ENCODE measurements at places on chromosomes 1 and 21.

DNA sequence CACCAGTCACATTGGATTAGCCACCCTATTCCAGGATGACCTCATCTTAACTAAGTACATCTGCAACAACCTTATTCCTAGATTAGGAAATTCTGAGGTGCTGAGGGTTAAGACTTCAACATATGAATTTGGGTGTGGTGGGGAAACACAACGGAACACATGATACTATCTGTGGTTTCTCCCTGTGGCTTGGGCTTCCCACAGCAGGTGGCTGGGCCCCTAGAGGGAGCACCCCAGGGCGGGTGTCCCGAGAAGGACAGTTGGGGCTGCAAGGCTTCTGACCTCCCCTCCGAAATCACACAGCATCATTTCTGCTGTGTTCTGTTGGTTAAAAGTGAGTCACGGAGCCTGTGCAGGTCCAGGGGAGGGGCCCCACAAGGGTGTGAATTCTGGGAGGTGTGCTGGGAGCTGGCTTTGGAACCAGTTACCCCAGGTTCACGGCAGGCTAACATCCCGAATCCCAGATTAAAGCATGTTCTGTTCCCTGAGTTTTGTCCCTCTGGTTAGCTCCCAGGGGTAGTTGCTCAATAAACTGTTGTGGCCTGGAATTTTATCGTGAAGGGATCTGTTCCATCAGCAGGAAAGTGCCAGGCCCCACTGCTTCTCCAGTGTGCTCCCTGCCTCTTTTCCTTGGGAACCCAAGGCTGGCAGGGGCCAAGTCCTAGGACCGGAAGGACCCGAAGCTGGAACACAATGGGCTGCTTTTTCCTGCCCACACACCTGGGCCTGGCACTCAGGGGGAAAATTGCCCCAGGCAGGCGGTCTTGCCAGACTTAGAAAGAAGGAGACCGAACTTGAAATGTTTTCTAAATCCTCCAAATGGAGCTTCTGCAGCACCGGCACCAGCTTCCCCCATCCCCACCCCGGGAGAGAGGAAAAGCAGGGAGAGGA lies 154.0 kb upstream of the WNT4 start:
- DNase-seq: no peak

DNA sequence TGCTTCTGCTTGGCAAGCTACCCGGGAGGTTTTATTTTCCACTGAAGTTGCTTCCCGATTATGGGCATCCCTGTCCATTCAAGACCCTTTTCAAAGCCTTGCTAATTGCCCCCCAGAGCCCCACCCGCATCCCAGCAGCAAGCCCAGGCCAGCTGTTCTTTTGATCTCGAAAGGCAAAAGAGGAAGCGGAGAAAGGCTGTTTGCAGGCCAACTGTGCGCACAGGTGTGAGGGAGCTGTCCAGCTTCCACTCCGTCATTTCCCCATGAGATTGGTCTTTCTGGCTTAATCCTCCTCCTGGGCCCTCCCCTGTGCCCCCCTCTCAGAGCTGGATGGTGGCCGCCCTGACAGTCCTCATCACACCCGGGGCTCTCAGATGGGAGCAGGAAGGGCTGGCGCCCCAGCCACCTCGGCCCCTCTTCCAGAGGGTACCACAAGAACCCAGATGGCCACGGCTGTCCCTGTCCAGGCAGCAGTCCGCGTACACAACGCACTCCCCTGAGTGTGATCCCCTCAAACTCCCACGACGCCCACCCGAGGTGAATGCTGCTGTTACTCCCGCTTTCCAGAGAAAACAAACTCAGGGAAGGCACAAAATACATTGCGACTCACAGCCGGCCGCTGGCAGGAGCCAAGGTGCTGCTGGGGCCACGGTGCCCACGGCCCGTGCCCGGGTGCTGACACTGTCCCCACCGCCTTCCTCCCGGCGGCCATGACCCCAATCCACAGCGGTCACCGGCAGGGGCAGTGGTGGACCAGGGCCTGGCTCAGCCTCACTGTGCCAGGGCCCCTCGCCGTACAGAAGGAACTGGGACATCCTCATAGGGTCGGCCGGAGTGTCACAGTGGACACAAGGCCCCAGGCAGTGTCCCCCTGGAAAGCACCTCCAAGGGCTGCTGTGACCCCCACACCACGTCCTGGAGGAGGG lies 121.9 kb downstream of the CRYAA start:
- DNase-seq: no peak

GRCh38 chr1:89822109-89822962 lies 1.5 kb downstream of the LRRC8D start:
- no peak for DNase-seq

GRCh38 chr1:15346346-15347030 lies 63.2 kb upstream of the EFHD2 start:
- DNase-seq: no peak

GRCh38 chr1:118863688-118864087 lies 124.5 kb downstream of the TBX15 start:
- DNase-seq: no peak

DNA sequence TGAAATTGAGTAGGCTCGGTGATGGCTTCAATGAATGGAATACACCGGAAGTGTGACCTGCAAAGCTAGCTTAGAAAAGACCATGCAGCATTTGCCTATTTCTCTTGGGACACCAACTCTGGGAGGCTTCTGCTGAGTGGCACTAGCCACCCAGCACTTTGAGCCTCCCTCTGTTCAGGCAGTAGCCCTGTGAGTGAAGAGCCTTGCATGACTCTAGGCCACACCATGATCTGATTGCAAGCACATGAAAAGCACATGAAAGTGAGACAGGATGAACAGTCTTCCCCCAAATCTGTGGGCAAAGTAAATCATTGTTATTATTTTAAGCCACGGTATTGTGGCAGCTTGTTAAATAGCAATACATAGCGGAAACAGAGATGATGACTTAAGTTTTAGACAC lies 2.8 kb downstream of the CD48 start:
- no peak for DNase-seq

DNA sequence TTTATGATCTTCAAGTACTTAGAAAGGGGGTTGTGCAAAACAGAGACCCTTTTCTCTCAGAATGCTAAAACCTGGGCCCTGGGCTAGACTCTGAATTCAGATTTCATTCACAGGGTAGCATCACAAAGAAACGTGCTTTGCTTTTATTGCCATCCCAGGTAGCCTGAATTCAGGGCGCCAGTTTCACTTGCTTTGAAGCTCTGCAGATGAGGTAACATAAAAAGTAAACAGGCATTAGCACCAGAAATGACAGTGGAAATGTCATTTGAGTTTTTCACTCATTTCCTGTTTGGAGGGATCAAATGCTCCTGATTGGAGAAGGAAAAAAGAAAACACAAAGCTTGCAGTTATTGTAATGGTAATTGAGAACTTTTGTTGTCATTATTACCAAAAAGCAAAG lies 2.6 kb downstream of the SYPL2 start:
- no peak for DNase-seq

- no peak for DNase-seq
Measured at GRCh38 chr1:30521261-30521865, 202.0 kb downstream of the MATN1 start.

DNA sequence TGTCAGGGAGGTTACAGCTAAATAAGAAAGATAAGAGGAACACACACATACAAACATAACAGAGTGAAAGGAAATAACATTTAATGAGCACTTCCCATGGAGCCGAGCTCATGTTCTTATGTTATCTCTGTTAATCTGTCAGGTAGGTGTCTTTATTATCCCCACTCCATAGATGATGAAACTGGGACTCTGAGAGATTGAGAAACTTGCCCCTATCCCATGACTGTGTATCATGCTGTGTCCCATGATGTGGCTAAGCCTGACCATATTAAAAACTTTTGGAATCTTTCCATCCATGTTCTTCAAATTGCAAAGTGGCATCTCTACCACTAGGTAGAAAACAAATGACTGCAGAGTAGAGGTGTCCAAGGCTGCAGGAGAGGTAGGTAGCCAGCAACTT lies 285.2 kb upstream of the SGIP1 start:
- no peak for DNase-seq

DNA sequence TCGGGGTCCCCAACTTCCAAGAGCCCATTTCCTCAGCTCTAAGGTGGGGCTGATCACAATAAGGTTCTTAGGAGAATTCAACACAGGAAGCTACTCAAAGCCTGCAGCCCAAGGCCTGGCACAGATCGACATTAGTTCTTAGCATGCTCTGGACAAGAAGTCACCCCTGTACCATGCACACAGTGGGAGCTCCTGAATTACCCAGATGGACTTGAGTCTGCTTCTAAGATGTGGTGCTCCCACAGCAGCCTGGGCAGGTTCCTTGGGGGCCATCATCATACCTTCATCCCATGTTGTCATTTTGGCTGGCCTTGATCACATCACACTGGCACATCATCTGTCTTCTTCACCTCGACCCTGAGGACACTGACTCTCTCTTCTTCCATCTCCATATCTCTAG lies 153.3 kb upstream of the VAMP3 start:
- DNase-seq: no peak

DNA sequence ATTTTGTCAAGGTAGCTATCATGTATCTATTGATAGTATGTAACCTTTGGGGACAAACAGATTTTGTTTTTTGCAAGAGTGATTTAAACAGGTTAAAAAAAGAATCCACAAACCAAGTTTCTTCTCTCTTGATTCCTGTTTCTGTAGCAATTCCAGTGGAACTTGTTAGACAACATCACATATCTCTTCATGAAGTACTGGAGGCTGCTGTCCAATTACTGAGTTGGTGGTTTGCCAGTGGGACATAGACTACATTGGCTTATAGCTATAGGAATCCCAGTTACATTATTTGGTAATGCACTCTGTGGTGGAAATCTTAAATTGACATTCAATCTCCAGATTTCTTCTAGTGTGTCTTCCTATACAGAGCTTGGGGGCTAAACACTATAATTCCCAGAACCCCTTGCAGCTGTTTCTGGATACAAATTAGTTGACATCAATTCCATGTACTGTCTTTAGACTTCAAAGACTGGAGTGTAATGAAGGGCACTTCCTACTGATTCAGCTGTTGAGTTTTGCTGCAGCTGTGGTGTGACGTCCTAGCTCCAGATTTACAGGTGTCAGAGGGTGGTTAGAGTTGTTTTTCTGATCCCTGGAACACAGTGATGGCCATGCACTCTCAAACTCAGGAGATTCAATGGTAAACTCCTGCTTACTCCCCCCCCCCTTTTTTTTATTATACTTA lies 29.4 kb upstream of the GCLM start:
- DNase-seq: no peak

DNA sequence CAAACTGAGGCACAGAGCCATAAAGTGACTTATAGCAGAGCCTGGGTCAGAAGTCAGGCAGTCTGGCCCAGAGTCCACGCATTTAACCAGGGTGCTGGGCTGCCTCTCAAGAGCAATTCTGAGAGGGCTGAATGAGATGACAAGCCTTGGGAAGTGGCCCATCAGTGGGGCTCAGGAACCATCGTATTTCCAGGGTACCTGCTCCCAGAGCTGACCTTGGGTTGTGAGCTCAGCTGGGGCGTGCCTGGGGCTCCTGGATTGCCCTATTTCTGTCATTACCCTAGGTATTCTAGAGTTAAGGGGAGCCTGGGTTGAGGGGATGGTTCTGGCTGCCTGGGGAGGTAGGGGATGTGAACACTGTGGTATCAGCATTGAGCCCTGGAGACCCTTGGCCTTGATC lies 49.4 kb downstream of the LGR6 start:
- no peak for DNase-seq

DNA sequence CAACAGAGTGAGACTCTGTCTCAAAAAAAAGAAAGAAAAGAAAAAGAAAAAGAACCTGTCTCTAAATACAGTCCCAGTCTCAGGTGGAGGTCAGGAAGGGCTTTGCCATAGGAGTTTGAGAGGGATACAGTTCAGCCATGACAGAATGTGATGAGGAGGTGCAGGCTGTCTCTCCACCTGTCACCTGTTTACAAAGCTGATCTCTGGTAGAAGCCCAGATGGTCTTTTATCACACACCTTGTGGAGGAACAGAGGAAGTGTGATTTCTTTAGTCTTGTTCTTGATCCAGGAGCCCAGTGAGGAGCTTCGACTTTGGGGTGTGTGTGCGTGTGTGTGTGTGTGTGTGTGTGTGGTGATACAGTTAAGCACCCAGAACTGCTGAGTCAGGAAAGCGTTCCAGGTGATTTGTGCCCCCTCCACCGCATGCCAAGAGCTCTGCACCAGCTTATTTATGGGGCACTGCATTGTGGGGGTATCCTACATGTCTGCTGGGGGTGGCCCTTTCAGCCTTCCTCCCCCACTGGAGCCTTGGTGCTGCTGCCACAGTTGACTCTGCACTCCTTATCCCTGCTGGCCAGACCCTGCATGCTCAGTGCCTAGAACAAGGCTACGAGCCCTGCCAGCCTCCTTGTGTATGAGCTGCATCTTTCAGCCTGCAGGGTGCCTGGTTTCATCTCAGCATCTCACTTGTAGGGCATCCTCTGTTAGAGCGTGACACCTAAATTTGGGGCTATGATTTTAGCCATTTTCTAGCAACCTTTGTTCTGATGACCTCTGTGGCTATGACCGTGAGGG lies 19.3 kb downstream of the DOP1B start:
- no peak for DNase-seq

GRCh38 chr21:23811805-23812204 lies 1795.5 kb downstream of the MRPL39 start:
- DNase-seq: no peak

Measured in stimulated activated CD4-positive, alpha-beta T cell treated with anti-CD3 and anti-CD28 coated beads, Interleukin-4, amount 100 ng/mL, for 1 hour (primary cell).